ENCODE measurements at places on chromosomes 1 and 21.

DNA sequence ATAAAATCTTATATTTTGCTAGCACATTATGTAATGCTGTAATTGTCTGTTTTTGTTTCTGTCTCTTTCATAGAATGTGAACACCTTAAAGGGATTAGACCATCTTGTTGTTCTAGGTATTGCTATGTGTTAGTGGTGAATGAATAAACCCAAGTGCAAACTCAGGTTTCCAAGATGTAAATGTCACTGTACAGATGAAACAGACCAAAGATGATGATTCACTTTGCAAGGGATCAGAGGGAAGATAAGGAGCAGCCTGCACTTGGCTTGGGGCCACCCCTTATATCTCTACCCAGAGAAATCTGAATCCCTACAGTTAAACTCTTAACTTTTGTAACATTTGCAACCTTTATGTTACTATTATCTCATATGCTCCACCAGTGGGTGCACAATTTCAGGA lies 25.4 kb downstream of the UROD start:
- DNase-seq = no peak

GRCh38 chr1:46459315-46459714 lies 30.3 kb upstream of the DMBX1 start:
- no peak for DNase-seq

GRCh38 chr21:37606549-37606948 lies 240.0 kb downstream of the DYRK1A start:
- DNase-seq = no peak

DNA sequence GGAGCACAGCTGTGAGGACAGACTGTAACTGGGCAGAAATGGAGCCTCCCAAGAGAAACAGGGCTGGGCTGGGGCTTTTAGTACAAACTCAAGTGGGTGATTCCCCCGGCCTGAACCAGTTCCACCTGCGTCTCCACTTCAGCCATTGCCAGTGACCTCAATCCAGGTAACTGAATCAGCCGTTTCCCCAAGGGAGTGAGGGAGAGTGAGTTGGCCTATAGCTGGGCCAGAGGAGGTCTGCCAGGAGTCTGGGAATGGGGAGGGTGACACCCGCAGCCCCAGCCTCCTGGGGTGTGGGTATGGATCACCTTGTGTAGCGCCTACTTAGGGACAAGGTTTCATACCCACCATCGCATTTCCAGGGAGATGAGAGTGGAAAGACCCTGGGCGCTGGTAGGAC lies 8.5 kb downstream of the SLC26A9 start:
- DNase-seq = no peak

DNA sequence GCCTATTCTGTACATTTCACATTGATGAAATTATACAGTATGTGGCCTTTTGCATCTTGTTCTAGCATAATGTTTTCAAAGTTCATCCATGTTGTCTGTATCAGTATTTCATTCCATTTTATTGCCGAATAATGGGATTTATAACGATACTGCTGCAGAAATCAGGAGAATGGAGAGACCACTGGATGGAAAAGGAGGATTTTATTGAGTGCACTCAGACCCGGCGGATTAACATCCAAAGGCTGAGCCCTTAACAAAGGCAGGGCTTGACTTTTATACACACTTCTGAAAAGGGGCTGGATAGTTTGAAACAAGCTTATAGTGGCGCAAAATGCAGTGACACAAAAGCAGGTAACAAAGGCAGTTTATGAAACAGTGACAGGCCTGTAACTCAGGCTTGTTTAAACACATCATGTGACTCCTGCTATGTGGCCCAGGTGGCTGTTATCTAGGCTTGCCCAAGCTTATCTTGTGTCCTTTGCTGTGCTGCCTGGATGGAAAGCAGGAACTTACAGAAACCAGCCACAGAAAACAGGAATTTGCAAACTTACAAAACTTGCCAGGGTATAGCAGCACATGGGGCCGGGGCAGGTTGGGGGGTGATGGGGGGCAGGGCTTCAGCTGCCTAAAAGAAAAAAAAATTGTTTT lies 32.8 kb upstream of the KCNJ15 start:
- no peak for DNase-seq

GRCh38 chr1:14881775-14882672 lies 271.5 kb upstream of the TMEM51 start:
- DNase-seq = no peak

DNA sequence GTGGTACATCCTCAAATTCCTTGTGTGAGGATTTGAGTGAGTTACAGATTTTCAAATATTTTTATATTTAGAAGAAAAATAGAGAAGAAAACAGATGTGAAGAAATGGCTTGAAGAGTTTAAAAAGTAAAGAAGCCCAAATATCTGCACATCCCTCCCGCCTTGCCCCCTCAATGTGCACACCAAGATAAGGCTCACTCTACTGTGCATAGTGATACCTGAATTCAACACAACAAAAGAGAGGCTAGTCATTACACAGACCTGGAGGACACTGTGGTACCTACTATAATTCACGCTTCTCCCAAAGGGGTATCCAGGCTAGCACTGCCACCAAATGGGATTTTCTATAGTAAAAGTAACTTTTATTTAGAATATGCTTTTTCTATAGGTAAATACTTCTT lies 44.0 kb upstream of the SYT2 start:
- DNase-seq = no peak

GRCh38 chr1:109788695-109789521 lies 25.2 kb upstream of the EPS8L3 start:
- no peak for DNase-seq

DNA sequence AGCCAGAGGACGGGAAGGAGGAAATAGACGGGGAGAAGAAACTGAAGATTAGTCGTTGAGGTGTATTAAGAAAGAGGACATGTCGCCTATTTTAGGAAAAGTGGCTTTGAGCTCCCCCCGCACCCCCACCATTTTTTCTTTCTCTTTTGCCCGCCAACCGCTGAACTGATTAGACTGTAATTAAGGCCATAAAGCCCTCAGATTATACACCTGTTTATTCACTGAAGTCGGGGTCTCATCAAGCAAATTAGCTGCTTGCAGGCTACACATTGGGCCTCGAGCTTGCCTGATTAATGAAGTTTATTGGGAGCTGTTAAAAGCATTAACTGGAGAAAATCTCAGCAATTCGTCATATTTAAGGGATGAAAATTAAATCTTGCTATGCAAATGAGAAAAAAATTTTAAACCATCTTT lies 119.4 kb upstream of the RRP15 start:
- DNase-seq = no peak

GRCh38 chr1:217230412-217230811 lies 400.5 kb downstream of the GPATCH2 start:
- no peak for DNase-seq

GRCh38 chr1:197862671-197863070 lies 39.8 kb upstream of the C1orf53 start:
- DNase-seq = no peak

- no peak for DNase-seq
Observed at GRCh38 chr1:10694274-10694632, 102.2 kb downstream of the CASZ1 start.

- no peak for DNase-seq
Observed at GRCh38 chr21:35257413-35257812, 208.3 kb upstream of the RUNX1 start.

- no peak for DNase-seq
Observed at GRCh38 chr1:197660389-197660788, 114.9 kb downstream of the DENND1B start.

GRCh38 chr1:181559142-181559541 lies 75.8 kb downstream of the CACNA1E start:
- DNase-seq = no peak

DNA sequence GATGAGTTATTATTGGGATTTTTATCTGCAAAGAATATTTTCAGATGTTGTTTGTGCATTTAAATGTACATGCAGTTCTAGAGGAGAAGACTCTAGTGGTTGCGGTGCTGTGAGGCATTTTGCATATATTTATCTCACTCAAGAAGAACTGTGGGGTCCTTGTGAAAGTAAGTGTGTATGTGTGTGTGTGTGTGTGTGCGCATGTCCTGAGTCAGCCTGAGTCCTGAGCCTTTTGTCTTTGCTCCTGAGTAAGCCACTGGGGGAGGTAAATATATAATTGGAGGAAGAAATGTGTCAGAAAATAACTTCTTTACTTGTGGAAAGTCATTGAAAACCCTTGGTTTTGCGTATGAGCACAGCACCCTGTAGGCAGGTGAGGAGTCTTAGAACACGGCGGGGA lies 55.6 kb upstream of the CD34 start:
- no peak for DNase-seq

All from renal cortex interstitium (tissue), 15 donors.